Right ventricle myocardium superior (tissue), 1 donor: ENCODE measurements at places on chromosomes 7 and 10. TPM values are rescaled to one million over a fixed set of nuclear protein-coding genes. Genes with fewer than 3 reads are reported as not detected.
A peak's percentile ranks its signal among the peaks of the same experiment; 100 is the strongest.

- no peak for DNase-seq
These were observed 734 bp upstream of the VGF start for GRCh38 chr7:101165958-101166647.

DNA sequence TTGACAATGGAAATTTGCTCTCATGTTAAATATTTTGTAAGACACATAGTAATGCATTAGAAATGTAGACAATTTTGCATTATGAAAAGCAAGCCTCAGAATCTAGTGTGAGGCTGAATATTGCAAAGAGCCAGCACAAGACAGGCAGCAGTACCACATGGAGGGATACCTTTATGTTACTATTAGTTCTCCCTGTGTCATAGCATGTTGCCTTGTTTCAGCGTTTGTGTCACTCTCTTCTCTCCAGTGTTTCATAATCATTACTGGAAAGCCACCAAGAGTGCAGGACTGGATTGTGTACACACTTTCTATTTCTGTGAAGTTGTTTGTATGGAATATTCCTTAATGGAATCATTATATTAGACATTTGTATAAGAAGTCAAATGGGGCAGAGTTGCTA is 8.5 kb downstream of the AHR start:
- no peak for DNase-seq

- DNase-seq, result no peak
These were observed 45.3 kb downstream of the ZNF777 start for GRCh38 chr7:149415391-149416071.

DENND2A gene
- total RNA-seq, result 11.6 TPM

- peak; percentile 49 for DNase-seq
These were observed 161.6 kb downstream of the PKD1L1 start for GRCh38 chr7:47786557-47787248.

KLF6 gene
- total RNA-seq, result 60.2 TPM

CC2D2B gene
- 0.13 TPM for total RNA-seq

SFRP4 gene
- 0.59 TPM for total RNA-seq

ABLIM1 gene
- total RNA-seq, result 772 TPM
